Activated T-cell treated with anti-CD3 and anti-CD28 coated beads, Interleukin-2, amount 50 U/mL, for 24 hours (primary cell): ENCODE measurements at places on chromosomes 6 and 20.

DNA sequence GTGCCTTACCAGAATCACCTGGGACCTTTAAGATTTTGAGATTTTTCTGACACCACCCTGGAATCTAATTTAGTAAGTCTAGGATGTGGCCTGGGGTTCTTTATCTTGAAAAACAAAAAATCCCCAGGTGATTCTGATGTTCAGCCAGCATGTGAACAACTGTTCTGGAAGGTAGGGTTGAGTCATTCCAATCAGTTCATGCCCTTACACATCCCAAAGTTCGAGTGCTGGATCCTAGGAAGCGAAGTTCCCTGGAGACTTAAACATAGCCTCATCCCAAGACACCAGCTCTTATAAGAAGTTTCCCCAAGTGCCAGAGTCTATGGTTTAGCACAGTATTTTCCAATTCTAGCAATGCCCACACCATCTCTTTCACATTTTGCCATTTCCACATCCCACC lies 6.3 kb upstream of the TSHZ2 start:
- DNase-seq: no peak

GRCh38 chr6:52749556-52750152 lies 13.6 kb downstream of the GSTA2 start:
- DNase-seq: no peak

DNA sequence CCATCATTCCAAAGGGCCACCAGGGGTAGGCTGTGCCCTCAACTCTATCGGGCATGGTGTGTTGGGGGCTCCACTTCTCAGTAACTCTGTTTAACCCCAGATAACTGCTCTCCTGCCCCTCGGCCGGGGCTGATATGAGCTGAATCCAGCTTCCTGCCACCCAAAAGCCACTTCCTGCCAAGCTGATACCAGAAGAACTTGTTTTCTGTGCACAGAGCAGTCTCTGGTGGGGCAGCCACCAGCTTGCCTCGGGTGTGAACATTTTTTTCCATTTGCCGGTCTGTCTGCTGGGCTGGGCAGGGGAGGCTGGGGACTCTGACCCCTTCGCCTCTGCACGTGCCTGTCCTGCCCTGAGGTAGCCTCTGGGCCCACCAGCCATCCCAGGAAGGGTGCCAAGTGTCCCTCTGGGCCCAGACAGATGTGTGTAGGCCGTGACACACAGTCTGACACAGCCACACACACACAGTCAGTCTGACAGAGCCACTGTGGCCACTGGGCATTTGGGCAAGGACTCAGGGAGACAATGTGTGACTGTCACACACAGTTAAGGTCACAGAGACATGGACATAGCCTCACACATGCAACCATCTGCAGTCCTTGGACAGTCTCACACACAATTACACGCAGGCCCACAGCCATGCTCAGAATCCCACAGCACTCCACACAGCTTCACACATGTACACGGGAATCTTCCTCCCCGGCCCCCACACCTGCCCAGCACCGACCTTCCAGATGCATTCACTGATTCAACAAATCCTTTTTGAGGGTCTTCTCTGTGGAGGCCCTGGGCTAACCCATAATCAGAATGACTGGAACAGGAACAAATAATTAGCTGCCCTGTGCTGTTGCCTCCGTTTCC lies 45.1 kb downstream of the NOL4L start:
- peak; percentile 80 for DNase-seq

DNA sequence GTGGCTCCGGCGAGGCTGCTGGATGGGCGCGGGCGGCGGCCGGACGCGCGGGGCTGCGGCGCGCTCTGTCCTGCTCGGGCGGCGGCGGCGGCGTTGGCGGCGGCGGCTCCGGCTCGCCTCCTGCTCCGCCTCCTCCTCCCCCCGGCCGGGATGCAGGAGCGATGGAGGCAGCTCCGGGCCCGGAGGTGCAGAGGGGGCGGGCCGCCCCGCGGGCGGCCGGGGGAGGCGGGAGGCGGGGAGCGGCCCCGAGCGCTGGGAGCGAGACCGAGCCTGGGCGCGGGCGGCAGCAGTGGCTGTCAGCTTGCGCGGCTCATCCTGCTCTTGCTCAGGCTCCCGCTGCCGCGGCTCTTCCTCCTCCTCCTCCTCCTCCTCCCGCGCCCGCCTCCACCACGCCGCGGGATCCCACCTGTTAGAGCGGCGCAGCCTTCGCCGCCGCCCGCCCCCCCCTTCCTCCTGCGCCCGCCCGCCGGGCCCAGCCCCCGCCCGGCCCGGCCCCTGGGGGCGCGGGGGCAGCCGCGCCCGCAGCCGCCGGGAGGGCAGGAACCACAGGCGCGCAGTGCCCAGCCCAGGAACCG lies at the start of gene NOL4L:
NOL4L (minus strand) TSS at position 323 of the 575 bp plus-strand sequence. CDS start 443 bp downstream, outside the sequence.
- DNase-seq: peak; percentile 63

- no peak for DNase-seq
Measured at GRCh38 chr20:6006603-6006949, 47.3 kb downstream of the LRRN4 start.

DNA sequence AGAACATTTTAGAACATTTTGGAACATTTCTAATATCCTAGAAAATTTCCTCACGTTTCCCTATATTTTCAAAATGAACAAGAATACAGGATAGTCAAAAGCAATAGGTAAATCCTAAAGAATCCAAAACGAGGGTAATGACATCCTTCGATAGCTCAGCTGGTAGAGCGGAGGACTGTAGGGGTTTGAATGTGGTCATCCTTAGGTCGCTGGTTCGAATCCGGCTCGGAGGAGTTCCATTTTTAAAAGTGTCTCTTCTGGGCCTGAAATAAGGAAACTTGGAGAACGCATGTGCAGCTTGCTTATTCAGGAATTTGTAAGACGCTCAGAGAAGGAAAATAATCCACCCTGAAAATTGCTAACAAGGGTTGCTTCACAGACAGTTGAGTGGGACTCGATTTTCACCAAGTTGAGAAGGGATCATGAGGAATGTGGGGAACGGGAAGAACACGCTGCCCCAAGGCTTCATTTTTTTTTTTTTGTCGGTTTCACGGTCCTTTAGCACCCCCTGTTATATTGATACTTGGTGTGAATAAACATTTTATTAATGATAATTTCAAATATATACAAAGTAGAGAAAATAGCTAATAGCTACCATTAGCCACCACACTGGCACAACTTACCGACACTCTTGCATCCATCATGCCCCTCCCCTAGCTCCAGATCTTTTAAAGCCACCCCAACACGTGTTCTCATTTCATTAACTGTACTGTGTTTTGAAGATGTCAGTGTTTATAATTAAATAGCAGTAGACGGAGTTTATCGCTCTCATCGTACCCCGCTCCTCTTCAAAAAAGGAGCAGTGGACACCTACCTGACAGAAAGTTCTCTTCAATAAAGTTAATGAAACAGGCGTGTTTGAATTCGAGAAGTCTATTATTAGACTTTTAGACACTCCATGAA lies 1.8 kb upstream of the ABT1 start:
- peak; percentile 67 for DNase-seq

DNA sequence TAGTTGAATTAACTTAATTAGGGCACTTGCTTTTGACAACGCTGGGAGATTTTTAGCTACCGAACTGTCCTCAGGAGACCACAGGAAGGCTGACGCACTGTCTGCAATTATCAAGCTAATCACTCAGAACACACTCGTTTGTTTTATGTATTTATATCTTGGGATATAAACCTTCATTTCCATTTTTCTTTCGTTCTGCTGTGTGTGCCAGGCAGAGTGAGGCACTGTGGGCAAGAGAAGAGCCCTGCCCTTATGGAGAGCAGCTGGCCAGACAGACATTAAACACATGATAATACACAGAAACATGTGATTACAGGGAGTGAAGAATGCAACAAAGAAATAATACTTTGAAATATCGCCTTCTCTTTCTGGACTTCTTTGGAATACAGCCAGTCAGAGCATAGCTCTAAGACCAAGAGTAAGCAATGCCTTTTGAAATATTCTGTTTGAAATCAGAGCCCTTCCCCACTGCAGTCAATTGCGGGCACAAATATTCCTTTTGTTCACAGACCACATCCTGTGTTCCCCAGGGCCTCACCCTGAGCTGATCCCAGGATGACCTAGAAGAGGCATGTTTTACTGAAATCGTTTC lies 96.8 kb downstream of the ANKRD60 start:
- no peak for DNase-seq

DNA sequence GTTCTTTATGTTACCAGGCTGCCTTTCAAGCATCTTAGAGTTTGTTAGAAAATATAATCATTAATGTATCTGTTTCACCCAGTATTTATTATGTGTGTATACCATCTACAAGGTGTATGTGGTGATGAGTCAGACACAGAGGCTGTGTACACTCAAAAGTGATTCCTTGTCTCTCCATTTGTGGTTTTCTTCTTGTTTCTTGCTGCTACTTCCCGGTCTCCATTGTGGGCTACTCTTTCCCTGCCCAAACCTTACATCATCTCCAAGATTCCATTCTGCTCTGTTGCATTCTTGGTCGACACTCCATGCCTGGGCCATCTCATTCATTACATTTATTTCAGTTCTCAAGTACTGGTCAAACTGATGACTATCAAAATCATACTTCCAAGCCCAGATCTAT lies 182.2 kb upstream of the STXBP5 start:
- no peak for DNase-seq

GRCh38 chr6:26311385-26312095 lies 53.5 kb upstream of the BTN3A2 start:
- peak; percentile 71 for DNase-seq

GRCh38 chr6:5506149-5506548 lies 244.8 kb downstream of the FARS2 start:
- no peak for DNase-seq

DNA sequence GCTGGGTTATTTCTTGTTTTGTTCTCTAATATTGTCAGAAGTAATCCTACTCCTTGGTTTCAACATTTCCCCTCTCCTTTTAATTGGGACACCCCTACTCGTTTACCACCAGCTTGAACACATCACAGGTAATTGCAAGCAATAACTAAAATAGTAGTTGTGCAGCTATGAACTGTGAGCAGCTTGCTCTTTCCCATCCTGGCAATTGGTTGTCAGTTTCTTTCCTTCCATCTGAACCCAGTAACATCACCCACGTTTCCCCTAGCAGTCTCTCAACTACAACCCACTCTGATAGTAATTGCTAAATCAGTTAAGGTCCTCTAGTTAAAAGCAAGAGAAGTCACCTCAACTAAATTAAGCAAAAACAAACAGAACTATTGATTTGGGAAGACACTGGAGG lies 47.6 kb upstream of the GNRH2 start:
- no peak for DNase-seq

DNA sequence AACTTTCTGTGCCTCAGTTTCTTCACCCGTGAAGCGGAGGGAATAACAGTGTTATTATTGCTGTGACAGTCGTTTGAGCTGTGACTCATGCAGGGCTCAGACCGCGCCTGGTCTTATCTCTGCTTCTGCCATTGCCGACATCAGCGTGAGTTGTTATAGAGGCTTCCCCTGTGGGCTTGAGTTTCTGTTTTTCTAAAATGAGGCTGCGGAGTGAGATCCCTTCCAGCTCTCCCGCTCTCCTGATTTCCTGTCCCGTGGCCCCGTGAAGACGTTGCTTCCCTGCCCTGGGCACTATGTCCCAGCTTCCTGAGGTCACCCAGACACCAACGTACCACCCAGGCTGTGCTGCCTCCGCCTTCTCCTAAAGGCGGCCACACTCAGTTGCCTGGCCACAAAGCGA lies 278.5 kb downstream of the BMP7 start:
- DNase-seq: no peak

DNA sequence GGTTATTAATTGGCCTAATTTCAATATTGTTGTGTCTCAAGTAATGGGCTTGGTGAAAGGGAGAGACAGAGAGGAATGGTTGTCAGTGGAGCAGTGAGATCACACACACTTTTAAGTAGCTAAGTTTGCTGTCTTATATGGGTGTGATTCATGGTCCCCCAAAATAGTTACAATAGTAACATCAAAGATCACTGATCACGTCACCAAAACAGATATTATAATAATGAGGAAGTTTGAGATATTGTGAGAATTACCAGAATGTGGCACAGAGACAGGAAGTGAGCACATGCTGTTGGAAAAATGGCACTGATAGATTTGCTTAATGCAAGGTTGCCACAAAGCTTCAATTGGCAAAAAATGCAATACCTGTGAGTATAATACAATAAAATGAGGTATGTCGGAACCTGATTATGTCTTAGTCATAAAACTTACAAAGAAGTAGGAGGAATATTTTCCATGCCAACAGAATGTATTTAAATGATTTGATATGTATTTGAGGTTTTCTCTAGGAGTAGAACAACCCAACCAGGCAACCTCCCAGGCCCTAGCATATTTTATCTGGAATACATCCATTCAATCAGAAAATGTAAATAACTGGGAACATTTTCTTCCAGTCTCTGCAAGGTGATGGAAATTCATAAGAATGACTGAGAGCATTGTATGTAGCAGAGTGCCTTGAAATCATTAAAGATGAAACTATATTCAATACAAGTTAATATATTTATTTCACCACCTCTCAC lies 167.8 kb downstream of the CARMIL1 start:
- no peak for DNase-seq

DNA sequence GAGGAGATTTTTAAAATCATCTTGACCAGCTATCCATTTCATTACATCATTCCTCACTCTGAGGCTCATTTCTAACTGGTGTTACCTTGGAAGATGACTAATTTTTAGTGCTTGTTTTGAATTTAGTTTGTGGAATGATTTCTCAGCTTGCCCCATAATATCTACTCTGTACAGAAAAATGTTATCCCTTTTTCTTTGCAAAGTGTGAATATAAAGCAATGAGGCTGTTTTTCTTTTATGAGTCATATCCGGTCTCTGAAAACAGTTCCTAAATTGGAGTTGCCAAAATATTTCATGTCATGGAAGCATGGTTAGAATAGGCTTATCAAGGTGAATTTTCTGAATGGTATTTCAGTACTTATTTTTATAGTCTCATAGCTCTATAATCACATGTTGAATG lies 43.8 kb downstream of the FUT9 start:
- no peak for DNase-seq

DNA sequence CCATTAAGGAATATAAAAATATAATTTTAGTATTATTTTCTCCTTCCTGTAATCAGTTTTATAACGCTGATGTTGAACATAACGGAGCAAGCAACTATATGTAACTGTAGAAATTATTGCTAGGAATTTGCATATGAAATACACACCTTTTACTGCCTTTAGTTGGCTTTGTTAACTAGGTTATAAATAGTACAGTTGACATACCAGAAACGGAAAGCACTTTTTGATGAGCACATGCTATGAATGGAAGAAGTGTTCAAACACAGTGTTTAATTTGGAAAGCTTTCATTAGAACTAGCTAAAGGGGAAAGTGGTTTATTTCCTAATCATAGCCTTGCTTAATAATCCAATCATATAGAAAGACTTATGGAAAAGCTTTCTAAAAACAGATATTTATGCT lies 25.3 kb upstream of the BEND3 start:
- DNase-seq: no peak

GRCh38 chr6:22412994-22413393 lies 116.2 kb upstream of the PRL start:
- DNase-seq: no peak

DNA sequence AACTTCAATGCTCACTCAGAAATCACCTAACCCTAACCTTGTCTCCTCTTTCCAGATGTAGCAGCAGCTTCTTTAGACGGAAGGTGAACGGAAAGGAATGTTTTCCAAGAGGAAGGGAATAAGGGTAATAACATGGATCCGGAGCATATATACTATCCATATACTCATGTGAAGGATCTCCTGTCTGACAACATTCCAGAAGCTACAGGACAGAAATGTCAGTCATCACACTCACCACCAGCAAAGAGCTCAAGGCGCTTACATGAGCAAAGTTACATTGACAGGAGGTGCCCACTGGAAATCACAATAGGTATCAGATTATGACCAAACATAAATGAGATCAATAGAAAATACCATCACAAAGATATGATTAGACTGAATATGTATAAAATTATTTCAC lies 122.1 kb upstream of the CCDC28A start:
- no peak for DNase-seq

- no peak for DNase-seq
Measured at GRCh38 chr6:29227235-29227634, 56.5 kb downstream of the OR2J2 start.

- DNase-seq: no peak
Measured at GRCh38 chr6:73393278-73393677, 1.4 kb upstream of the DDX43 start.
